ENCODE measurements at places on chromosomes 13 and 19. TPM values are rescaled to one million over a fixed set of nuclear protein-coding genes. Genes with fewer than 3 reads are reported as not detected.

MYO1F gene
- under 0.01 TPM for total RNA-seq

FFAR3 gene
- not detected for total RNA-seq

OR7A5 gene
- total RNA-seq, result not detected

KLK3 gene
- not detected for total RNA-seq

COL4A2 gene
- 493 TPM for total RNA-seq

MISP3 gene
- total RNA-seq, result 0.33 TPM

NLRP9 gene
- total RNA-seq, result not detected

FAM124A gene
- 7.2 TPM for total RNA-seq

CPB2 gene
- not detected for total RNA-seq

NBEA gene
- 1.7 TPM for total RNA-seq

PRODH2 gene
- not detected for total RNA-seq

DHDH gene
- total RNA-seq, result not detected

VN1R2 gene
- not detected for total RNA-seq

RFPL4A gene
- 2.3 TPM for total RNA-seq

CGB5 gene
- total RNA-seq, result not detected

LAIR1 gene
- total RNA-seq, result not detected

ACP4 gene
- total RNA-seq, result not detected

KLK4 gene
- not detected for total RNA-seq

ZNF626 gene
- 15.0 TPM for total RNA-seq

FBXO17 gene
- 15.7 TPM for total RNA-seq

CYP2A6 gene
- not detected for total RNA-seq

ZNF583 gene
- 5.8 TPM for total RNA-seq

B3GNT8 gene
- 5.1 TPM for total RNA-seq

GTF2F1 gene
- total RNA-seq, result 59.4 TPM

C19orf73 gene
- 0.48 TPM for total RNA-seq

VPS36 gene
- total RNA-seq, result 31.0 TPM

SULT2A1 gene
- total RNA-seq, result not detected

KCTD12 gene
- 268 TPM for total RNA-seq

KCNRG gene
- 4.8 TPM for total RNA-seq

ZNF560 gene
- under 0.01 TPM for total RNA-seq

SPTBN4 gene
- not detected for total RNA-seq

MADCAM1 gene
- total RNA-seq, result under 0.01 TPM

LCP1 gene
- total RNA-seq, result 0.10 TPM

NCR1 gene
- total RNA-seq, result not detected

CGB8 gene
- total RNA-seq, result not detected

JSRP1 gene
- not detected for total RNA-seq

GPR183 gene
- total RNA-seq, result 0.33 TPM

All from vein endothelial cell (primary cell).